ENCODE measurements at places on chromosomes 2 and 18. TPM values are rescaled to one million over a fixed set of nuclear protein-coding genes. Genes with fewer than 3 reads are reported as not detected.

Gene TUBA4B
- total RNA-seq: not detected

Gene KCTD1
- 6.7 TPM for total RNA-seq

Gene MAL
- total RNA-seq: 4.8 TPM

Gene MAB21L4
- total RNA-seq: not detected

Gene ATP8B1
- 72.5 TPM for total RNA-seq

Gene HOXD10
- total RNA-seq: 15.2 TPM

Gene C2orf69
- total RNA-seq: 10.2 TPM

Gene CBLN2
- not detected for total RNA-seq

Gene SCN3A
- 12.0 TPM for total RNA-seq

Gene WDR7
- 28.1 TPM for total RNA-seq

Gene C2orf78
- not detected for total RNA-seq

Gene FAP
- 1.8 TPM for total RNA-seq

Gene FOXD4L1
- 0.17 TPM for total RNA-seq

Gene CDH7
- not detected for total RNA-seq

Gene SP110
- 7.4 TPM for total RNA-seq

Gene OTOS
- total RNA-seq: not detected

Gene KIAA2012
- total RNA-seq: not detected

Gene RETSAT
- 64.2 TPM for total RNA-seq

Gene LINC00305
- not detected for total RNA-seq

Gene GDF7
- total RNA-seq: 28.1 TPM

Gene POTEI
- 0.51 TPM for total RNA-seq

Gene CPLX4
- total RNA-seq: not detected

Gene EMILIN2
- 8.7 TPM for total RNA-seq

Gene SGPP2
- 0.05 TPM for total RNA-seq

Gene NAB1
- total RNA-seq: 64.2 TPM

Gene SPC25
- 6.4 TPM for total RNA-seq

Gene REG1B
- total RNA-seq: not detected

Gene LOXL3
- total RNA-seq: 0.85 TPM

Gene SULT1C4
- 76.7 TPM for total RNA-seq

Gene KRTCAP3
- total RNA-seq: 0.51 TPM

Gene FOXI3
- not detected for total RNA-seq

Gene PAX8
- 0.68 TPM for total RNA-seq

Gene GCC2
- total RNA-seq: 26.7 TPM

Gene MERTK
- 25.0 TPM for total RNA-seq

Measured in dermis blood vessel endothelial cell (primary cell).